NCI-H1930 (cell line): ENCODE measurements at places on chromosomes 12 and 14.

- DNase-seq: no peak
These were observed 51.6 kb downstream of the GPATCH2L start for GRCh38 chr14:76203086-76204001.

GRCh38 chr14:39641224-39641623 lies 209.0 kb upstream of the FBXO33 start:
- DNase-seq: no peak

DNA sequence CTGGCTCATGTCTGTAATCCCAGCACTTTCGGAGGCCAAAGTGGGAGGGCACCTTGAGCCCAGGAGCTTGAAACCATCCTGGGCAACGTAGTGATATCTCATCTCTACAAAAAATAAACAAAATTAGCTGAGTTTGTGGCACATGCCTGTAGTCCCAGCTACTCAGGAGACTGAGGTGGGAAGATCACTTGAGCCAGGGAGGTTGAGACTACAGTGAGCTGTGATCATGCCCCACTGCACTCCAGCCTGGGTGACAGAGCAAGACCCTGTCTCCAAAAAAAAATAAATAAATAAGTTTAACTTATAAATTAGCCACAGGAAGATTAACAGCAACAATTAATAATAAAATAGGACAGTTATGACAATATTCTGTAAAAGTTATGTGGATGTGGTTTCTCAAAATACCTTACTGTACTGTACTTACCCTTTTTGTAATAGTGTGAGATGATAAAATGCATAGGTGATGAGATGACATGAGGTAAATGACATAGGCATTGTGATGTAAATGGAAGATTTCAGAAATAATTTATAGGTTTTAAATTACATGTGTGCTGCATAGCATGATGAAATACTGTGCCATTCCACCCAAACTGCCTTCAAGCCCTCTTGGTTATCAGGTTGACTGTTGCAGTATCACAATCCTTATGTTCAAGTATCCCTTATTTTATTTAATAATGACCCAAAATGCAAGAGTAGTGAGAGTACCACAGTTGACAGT lies 22.0 kb downstream of the USP15 start:
- no peak for DNase-seq

DNA sequence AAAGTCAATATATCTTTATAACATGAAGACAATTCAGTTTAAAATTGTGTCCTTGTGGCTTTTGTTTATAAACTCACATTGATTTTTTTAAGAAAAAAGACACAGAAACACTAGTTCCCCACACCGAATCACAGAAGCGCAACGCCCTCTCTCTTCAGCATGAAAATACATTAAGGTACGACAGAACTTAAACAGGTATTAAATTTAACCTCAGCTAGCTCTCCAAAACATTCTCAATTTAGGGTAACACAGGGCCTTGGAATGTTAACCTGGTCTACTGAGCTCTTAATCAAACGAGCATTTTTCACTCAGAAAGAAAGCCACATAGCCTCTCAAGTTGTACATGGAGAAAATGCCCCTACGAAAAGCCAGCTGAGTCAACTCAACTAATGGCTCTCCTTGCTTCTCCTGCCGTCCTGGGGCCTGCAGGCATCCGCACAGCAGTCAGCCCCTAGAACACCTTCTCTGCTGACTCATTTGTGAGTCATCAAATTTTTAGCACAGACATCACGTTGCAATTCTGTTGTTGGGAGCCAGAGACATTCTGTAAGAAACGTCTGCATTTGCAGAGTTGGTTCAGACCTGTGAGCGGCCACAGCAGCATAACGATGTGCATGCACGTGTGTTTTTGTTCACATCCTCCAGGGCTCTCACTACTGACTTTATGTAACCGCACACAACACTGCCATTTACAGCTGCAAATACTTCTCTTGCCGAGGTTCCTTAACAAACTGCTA lies 141.6 kb downstream of the ITPR2 start:
- peak; percentile 81 for DNase-seq

- no peak for DNase-seq
These were observed 3.2 kb downstream of the GZMH start for GRCh38 chr14:24606297-24606696.
